ENCODE measurements at places on chromosomes 2 and 18.

GRCh38 chr2:16031058-16031847 lies 90.9 kb downstream of the MYCN start:
- DNase-seq: no peak

DNA sequence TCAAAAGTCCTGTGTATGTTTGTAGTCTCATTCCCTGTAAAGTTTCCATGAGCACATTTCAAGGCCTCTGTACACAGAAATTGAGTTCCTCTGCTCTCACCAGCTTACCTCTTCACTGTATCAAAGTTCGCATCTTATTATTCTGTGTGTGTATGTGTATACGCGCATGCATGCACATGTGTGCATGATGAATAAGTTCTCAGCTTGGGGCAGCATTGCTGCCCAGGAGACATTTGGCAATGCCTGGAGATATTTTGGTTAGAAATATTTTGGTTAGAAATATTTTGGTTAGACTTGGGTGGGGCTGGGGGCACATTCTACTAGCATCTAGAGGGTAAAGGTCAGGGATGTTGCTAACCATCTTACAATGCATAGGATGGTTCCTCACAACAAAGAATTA lies 23.4 kb downstream of the TCF7L1 start:
- no peak for DNase-seq

DNA sequence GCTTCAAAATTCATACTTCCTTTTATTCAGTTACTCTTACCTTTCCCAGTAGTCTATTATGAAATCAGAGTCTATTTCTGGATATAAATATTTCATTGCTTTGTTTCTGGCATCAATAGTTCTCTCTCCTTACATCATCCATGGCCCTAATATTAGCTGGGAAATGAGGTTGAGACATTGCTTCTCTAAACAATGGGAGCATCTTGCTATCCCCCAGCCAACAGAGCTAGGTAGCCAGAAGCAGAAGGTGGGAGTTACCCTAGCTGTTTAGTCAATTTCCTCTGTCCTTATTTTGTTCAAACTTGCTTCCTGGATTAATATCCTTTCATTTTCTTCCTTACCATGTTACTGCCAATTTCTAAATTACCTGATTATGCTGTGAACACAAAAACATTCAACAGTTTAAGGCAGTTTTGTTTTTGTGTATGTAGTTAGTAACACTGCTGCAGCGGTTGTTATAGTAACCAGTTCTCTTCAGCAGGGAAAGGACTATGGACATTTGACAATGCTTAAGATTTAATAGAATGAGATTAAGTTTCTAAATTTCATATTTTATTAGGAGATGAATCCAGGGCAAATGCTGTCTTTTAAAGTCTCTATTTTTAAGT lies 160.5 kb upstream of the KCNJ3 start:
- no peak for DNase-seq

- no peak for DNase-seq
These were observed 376.3 kb downstream of the ARHGAP15 start for GRCh38 chr2:143505542-143505941.

DNA sequence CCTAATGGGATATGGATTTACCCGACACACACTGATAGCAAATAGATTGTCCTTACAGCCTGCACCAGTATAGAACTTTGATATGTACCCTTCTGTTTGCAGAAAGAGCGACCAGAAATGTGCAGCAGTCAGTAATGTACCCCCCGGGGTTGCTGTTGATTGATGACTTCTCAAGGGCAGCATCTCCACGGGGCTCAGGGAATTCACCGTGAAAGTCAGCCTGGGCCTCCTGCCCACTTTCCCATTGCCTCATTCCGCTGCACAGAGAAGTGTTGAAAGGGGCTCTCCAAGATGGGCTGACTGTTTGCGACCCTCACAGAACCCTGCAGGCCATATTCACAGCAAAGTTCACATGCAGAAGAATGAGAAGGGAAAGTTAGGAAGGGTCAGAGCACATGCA lies 241.3 kb downstream of the PRKCE start:
- no peak for DNase-seq

DNA sequence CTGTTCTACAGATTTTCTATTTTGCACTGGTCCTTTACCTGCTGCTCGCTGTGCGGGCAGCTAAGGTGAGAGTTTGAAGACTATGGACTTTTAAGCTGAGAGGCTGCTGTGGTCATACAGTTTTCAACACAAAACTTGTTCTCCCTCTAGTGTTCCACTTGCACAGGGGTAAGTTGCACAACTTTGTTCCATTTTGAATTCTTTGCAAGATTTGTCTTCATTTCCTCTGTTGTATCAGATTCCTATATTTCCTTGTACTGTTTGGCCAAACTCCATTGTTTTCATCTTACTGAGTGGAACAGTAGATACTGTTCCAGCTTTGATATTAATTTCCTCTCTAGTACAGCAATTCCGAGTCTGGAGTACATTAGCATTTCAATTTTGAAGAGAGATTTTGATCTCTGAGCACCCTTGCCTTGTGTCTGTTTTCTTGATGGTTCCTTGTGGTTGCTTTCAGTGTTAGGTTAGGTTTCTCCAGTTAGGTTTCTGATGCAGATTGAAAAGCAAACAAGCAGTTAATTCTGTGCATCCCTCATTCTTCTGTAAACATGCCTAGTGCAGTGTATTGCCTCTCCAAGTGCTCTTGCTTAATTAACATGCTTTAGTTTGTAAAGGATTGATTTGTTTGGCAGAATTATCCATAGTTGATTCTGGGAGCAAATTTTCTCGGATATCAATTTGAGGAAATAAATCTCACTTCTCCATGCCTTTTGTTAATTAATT lies 188.8 kb downstream of the PTPRM start:
- DNase-seq: no peak

DNA sequence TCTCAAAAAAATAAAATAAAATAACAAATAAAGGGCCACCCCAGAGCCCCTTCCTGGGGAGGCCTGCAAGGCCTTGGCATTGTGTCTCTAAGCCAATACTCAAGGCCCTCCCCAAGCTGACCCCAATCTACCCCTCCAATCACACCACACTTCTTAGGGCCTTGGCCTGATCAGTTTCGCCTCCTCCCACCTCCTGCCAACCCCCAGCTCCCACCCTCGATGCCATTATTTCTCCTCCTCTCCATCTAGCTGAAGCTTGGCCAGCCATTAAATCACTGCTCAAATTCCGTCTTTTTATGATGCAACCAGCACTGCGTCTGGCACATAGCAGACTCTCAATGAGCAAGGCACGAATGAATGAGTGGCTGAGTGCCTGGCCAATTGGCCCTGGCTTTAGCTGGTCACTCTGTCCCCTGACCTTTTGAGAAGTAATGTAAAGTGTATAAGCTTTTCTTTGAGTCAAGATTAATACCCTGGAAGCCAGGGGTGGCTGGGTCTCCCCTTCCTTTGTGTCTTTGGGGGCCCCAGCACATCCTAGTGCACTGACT lies 55.9 kb downstream of the SMAD7 start:
- DNase-seq: no peak

DNA sequence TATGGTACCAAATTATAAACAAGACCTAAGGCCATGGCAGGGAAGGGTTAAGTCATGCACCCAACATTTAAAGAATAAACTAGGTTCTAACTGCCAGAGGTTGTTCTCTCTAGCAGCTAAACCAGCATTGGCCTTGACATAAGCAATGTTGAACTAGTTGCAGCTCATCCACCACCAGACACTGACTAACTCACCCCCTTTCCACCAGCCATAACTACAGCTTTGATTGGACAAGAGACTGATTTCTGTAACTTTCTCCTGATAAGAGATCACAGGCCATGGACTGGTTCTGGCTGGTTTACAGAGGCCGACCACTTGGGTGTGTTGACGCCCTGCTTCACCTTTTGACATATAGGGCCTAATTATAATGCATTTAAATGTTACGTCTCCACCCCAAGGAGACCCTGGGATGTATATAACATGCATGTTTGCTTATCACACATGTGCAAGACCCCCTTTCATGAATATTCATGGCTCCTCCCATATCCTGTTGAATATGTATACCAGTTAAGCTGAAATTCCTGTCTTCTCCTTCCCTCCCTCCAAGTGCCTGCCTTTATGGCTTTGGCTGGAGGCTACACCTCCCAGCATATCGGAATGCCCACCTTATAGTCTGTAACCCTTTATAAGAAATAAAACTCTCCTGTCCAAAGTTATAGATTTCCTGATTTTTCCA lies 75.9 kb downstream of the MRPS9 start:
- no peak for DNase-seq

DNA sequence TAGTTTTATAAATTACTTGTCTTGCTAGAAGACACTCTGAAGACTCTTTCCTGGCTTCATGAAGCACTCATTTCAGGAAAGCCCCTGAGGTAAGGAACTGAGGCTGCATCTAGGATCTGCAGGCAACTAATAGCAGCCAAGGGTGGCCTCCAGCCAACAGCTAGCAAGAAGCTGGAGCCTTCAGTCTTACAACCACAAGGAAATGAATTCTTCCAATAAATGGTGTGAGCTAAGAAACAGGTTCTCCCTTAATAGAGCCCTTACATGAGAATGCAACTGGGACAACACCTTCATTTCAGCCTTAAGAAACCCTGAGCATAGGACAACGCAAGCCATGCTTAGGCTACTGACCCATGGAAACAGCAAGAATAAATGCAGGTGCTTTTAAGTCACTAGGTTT lies 254.6 kb upstream of the RBBP8 start:
- no peak for DNase-seq

DNA sequence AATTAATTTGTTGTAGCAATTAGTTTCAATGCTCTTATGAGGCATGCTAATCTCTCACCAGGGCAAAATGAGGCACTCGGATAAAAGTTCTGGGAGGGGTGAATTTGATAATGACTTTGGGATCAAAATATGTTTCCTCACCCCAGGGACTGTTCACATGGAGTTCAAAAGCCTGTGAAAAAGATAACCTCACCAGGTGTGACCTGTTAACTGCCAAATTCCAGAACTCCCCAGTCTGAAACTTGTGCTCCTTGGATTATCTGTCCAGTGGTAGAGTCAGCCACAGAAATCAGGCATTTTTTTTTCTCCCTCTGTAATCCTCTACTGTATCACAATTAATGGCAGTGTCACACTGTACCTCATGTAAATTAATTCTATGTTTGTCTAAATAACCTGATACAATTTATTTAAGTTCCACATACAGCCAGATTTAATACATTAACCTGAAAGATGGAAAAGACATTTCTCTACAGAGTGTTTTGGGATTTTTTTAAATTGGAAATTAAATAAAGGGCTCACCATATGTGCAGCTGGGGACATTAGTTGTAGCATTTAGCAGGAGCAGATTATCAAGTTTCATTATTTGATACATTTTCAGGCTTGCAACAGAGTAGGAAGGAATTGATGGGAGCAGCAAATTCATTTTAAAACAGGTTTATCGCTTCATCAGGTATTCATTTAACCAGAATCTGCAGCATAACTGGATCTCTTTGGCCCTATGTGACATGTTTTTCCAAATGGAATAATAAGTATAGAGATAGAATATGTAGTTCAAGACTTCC lies 191.2 kb downstream of the VWC2L start:
- DNase-seq: no peak

DNA sequence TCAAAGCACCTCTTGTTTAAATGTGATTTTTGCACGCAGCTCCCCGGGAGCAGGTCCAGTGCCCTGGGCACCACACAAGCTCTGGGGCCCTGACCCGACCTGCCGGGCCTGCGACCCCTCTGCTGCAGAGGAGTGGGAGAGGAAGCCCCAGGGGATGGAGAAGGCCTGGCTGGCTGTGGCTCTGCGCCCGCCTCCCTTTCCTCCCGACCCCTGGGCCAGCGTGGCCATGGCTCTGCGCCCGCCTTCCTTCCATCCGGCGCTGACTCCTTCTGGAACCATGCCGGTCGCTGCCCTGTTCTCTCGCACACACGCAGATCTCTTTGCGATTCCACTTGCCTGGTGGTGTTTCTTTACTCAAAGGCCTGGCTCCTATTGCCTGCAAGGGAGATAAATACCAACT lies 166.5 kb upstream of the SALL3 start:
- DNase-seq: no peak

Measured in T follicular helper cell (primary cell).